Right lung (tissue), 10 donors: ENCODE measurements at places on chromosomes 6 and 20. TPM values are rescaled to one million over a fixed set of nuclear protein-coding genes. Genes with fewer than 3 reads are reported as not detected.

DNA sequence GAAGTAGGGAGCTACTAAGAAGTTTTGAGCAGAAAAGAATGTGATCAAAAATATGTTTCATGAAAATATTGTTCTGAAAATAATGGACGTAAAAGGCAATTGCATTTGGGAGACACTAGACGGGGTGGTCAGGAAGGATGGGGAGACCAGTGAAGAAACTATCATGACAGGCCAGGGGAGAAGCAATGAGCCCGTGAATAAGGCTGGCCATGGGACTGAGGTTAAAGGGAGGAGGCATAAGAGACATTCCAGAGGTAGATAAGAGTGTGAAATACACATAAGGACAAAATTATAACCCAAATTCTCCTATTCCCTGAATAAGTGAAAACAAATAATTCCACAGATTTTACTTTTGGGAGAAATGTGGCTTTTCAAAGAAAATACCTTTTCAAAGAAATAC, 51.7 kb downstream of the MARCKS start:
- DNase-seq: no peak

DNA sequence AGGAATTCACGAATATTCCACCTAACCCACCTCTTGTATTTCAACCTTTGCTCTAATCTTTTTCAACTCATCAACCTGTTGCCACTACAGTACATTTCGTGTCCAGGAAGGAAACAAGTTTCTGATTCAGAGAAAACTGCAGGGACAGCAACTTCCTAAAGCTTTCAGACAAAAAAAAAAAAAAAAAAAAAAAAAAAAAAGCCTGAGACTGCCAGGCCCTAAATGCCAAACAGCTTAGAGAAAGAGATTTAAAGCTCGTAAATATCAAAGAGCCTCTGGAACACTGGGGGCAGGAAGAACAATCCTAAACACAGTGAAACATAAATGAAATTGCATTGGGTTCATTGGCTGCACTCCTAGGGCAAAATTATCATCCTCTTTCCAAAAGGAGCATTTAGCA, 411.2 kb upstream of the SPTLC3 start:
- no peak for DNase-seq

Gene SLC22A23
- polyA plus RNA-seq: 24.7 TPM

GRCh38 chr6:70264306-70264705, 38.6 kb downstream of the COL9A1 start:
- no peak for DNase-seq

GRCh38 chr6:141685416-141685815, 447.3 kb upstream of the GJE1 start:
- DNase-seq: no peak

Gene HLA-DPA1
- 33.5 TPM for polyA plus RNA-seq

- DNase-seq: no peak
Measured at GRCh38 chr6:83711958-83712357, 3.1 kb upstream of the SNAP91 start.

- no peak for DNase-seq
Measured at GRCh38 chr20:3785240-3786125, 1.1 kb downstream of the CENPB start.
